Spinal cord (tissue), 10 donors: ENCODE measurements at places on chromosomes 4 and X.

- no peak for DNase-seq
These were observed 361 bp downstream of the TMEM128 start for GRCh38 chr4:4247696-4248028.

- DNase-seq = no peak
These were observed 348.6 kb downstream of the TRAM1L1 start for GRCh38 chr4:116736756-116737155.

GRCh38 chr4:83629945-83630721, 94.2 kb downstream of the GPAT3 start:
- no peak for DNase-seq

- no peak for DNase-seq
These were observed 45.7 kb downstream of the ADGRG4 start for GRCh38 chrX:136346506-136346905.

DNA sequence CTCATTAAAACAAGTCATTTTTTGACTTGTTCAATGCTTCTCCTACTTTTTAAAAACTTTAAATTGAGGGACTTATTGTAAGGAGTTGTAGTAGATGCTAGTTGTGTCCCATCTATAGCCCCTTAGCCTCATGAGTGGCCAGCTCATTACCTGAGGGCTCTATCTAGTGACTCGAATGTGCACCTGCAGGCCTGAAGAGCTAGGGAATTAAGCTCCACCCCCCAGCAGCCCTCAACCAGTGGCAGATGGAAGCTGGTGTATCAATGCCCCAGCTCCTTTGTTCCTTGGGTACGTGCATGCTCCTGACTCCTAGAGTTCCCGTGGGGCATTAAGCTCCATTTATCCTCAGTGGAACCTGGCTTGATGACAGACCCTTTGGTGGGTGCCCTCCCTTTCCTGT, 146.7 kb upstream of the FAM9B start:
- DNase-seq = no peak

- DNase-seq = no peak
These were observed 55.3 kb downstream of the GPR143 start for GRCh38 chrX:9710332-9710731.

- DNase-seq = no peak
These were observed 40.8 kb upstream of the FAT1 start for GRCh38 chr4:186764457-186764856.

DNA sequence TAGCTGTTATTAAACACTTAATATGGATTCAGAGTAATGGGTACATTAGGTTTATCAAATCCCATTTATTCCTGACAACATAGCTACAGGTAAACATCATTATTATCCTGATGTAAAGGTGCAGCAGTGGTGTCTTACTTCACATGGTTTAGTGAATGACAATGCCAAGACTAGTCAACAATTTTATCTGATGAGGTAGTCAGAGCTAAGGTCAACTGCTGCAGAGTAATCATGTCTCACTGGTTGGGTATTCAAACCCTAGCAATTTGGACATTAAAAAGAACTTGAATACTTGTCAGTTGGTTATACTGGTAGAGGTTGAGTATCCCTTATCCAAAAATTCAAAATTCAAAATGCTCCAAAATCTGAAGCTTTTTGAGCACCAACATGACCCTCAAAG, 117.6 kb downstream of the MAB21L2 start:
- no peak for DNase-seq

GRCh38 chr4:27000820-27001219, 140.2 kb downstream of the STIM2 start:
- DNase-seq = no peak

DNA sequence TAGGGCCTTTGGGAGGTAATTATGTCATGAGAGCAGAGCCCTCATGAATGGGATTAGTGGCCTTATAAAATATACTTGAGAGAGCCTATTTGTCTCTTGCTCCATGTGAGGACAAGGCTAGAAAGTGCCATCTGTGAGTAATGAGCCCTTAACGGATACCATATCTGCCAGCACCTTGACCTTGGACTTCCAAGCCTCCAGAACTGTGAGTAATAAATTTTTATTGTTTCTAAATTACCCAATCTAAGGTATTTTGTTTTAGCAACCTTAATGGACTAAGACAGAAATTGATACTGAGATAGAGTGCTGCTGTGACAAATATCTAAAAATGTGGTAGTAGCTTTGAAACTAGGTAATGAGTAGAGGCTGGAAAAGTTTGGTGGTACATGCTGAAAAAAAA, 285.0 kb upstream of the DIPK2B start:
- no peak for DNase-seq

DNA sequence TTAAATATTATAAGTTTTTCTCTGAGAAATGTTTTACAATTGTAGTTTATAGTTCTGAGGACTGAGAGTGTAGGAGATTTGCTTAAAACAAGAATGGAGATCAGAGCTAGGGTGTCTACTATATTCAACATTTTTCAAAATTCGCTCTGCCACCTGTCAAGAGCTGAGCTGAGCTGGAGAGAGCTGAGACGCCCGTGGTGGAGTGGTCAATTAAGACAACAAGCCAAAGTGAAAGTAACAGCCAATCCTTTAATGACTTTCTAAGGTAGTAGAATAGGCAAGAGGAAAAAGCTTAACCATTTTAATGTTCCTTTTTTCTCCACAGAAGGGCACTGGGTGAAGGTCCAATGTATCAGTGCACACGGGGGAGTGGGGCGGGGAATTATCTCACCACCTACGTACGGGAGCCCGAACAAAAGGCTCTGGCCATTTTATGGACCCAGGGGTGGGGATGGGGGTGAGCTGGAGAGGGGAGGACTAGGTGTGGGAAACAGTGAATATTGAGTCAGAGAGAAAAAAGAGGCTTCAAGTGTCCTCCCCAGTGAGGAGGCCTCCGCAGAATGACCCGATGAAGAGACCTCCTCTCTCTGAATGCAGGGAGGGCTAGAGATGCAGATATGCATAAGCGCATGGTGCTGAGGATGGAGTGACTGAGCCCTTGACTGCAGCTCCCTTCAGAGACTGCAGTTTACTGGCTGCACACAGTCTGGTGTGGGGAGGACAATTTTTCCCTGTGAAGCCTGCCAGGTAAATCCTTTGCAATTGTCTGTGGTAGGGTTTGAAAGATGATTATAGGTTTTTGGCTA, 60.8 kb downstream of the SPCS3 start:
- no peak for DNase-seq

GRCh38 chr4:112327965-112328733, 31.0 kb downstream of the ALPK1 start:
- DNase-seq = no peak

DNA sequence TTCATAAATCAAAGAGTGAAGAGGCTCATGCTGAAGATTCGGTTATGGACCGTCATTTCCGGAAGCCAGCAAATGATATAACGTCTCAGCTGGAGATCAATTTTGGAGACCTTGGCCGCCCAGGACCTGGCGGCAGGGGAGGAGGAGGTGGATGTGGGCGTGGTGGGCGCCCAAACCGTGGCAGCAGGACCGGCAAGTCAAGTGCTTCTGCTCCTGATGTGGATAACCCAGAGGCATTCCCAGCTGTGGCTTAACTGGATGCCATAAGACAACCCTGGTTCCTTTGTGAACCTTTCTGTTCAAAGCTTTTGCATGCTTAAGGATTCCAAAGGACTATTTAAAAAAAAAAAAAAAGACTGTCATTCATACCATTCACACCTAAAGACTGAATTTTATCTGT, 44.0 kb upstream of the EFNB1 start:
- no peak for DNase-seq

GRCh38 chr4:78846258-78846657, 70.1 kb downstream of the BMP2K start:
- no peak for DNase-seq

DNA sequence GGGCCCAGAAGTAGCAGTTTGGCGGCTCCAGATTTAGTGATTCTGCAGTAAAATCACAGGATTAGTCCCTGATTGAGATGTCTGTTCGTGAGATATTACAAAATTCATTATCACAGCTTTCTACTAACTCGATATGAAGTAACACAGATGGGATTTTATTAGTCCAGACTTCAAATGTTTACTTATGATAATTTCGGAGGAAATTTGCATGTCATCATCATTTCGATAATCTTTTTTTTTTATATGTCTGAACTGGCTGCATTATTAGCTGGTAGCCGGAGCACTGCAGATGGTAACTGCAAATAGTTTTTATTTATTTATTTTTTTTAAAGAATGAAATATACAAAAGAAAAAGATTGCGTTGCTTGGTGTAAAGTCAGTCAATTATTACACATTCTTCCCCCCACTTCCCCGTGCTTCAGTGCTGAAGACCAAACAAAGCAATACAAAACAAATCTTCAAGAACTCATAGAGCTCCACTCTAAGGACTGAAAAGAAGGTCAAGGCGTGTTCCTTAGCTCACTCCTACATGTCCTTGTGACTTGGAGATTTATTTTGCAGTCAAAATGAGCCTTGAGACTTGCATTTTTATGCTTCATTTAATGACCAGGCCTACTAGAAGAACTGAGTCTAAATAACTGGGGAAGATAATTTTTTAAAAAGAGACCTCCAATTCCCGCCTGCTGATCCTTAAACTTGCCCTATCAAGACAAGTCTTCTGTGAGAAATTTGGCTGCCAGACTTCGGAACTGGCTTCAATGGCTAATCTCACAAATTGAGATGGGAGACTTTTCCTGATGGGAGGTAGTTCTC, 11.7 kb upstream of the PITX2 start:
- DNase-seq = no peak

DNA sequence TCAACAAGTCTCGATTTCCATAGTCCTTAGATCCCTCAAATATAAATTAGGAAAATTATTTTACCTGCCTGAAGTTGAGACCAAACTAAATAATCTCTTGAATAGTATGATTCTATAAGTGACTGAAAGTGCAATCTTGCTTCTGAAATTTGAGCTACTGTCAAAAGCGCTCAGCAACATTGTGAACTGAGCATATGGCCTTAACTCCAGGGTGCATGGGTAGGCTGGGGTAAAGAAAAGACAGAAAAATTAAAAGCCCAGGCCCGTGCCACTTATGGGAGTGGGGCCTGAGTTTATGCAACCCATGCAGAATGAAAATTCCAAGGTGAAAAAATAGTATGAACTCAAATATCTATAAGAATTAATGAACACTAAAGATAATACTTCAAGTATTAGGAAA, 9.8 kb downstream of the PGRMC2 start:
- no peak for DNase-seq

DNA sequence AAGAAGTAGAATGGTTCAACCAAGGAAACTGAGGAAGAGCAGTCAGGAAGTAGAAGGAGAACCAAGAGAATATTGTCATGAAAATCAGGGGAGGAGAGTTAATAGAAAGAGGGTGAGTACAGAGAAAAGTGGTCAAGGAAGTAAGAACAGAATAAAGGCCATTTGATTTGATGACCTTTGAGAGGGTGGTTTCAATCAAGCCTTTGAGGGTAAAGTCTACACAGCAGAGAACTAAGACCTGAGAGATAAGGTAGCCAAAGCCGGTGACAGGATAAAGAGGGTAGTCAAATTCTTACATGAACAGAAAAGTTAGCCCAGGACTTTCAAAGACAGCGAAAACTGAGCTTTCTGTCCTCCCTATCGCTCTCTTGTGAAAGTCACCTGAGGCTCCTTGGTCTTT, 34.6 kb upstream of the FGF16 start:
- no peak for DNase-seq

- peak; percentile 73 for DNase-seq
These were observed 734 bp downstream of the STOX2 start for GRCh38 chr4:183905593-183906488.

GRCh38 chrX:154300816-154301215, 5.2 kb downstream of the TKTL1 start:
- no peak for DNase-seq
